Naive thymus-derived CD8-positive, alpha-beta T cell (primary cell): ENCODE measurements at places on chromosomes 6 and 20.

DNA sequence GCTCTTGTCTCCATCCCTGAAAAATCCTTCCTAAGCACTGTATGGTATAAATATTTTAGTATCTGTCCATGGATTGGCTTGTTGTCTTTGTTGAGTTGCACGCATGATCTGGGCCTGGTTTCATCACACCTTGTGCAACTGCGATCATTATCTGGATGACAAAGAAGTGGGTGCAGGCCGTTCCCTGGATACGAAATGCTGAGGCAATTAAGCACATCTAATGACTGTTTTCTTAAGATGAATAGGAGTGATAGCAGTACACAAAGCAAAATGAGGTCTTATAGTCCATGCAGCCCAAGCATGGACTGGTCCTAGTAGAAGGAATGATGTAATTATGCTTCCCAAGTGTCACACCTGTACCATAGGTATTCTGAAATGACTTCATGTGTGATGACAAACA is 47.8 kb downstream of the SLC35D3 start:
- DNase-seq: no peak

DNA sequence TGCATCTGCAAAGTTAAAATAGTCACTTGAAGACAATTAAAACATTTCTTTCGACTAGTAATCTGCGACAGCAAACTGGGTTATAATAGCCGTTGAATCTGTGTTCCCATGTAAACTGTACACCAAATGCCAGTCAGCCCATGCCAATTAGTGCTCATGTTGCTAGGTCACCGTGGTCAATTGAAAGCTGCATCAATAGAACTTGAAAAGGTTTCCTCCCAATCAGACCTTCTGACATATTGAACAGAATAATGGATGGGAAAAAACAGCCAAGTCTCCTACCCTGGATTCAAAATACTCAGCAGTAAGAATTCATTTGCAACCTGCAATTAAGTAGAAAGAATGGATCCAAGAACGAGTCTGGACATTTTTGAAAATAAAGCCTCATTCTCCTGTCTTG is 11.2 kb downstream of the NKX2-4 start:
- DNase-seq: no peak

DNA sequence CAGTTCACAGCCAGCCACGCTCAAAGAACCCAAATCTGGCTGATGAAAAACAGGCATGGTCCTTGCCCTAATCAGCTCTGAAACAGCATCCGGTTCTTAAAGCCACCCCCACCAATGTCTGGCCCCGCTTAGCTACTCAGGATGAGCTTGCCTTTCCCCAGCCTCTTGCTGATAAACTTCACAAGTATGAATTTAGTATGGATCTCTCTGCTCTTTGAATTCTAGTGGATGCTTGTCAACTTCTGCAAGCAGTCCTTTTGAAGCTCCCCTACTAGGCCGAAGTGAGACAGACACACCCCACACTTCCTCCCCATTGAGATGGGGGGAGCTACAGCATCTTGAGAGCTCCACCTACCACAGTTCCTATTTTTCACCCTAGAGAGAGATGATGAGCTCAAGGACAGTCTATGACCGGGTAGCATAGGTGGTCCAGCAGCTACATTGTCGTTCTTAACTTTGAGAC is 36.7 kb downstream of the EBF4 start:
- peak; percentile 60 for DNase-seq

GRCh38 chr6:30981942-30982772 is 1.4 kb upstream of the MUC21 start:
- no peak for DNase-seq

DNA sequence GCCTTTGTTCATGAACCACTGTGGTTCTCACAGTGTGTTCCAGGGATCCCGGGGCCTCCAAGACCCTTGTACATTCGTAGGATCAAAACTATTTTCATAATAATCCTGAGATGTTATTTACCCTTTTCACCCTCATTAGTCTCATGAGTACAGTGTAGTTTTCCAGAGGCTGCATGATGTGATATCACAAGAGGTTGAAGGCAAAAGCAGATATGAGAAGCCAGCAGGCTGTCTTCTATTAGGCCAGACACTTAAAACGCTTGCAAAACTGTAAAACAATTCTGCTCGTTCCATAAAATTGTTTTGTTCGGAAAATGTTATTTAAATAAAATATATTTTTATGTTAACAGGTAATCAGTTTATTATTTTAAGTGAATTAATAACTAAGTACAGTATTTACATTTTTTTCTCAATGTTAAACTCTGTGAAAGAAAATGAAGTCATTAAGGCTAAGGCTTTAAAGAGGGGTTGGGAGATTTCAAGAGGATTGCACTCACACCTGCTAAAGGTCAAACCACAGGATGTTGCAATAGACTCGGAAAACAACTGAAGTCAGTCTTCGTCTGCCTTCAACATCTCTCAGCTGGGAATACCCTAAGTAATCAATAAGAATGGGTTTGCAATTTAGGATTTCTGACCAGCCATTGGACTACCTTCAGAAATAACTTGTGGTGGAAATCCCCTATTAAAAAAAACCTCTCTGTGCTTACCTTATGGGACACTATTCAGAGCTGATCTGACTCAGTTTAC is 474.2 kb downstream of the KIF16B start:
- no peak for DNase-seq

DNA sequence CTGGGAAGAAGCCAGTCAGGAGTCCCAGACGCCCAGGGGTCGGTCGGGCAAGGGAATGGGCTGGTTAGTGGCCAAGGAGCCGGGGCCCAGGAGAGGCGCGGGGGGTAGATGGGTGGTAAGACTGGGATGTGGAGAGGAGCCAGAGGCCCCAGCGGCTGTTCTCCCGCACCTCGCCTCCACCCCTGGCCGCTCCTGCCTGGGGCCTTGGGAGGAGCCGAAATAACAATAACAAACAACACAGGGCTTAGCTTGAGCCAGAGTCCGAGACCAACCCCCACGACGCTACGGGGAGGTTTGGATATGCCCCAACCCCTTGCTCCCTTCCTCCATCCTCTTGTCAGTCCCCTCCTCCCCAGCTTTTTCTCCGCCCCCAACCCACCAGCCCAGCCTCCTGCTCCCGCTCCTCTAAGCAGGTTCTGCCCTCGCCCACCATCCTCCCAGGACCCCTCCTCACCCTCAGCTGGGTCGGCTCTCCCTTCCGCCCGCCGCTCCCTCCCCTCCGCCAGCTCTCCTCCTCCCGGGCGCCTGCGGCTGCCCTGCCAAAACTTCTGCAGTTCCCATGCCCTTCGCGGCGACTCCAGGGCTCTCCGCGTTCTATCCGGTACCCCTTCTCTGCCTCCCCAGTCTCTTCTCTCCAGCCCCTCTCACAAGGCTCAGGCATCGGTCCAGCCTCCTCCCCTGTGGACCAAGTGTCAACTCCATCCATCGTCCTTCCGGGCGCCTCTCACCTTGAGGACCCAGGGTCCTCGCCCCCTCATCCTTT is 1.1 kb downstream of the RNF39 start:
- no peak for DNase-seq

GRCh38 chr6:128474933-128475332 is 45.5 kb downstream of the PTPRK start:
- no peak for DNase-seq

DNA sequence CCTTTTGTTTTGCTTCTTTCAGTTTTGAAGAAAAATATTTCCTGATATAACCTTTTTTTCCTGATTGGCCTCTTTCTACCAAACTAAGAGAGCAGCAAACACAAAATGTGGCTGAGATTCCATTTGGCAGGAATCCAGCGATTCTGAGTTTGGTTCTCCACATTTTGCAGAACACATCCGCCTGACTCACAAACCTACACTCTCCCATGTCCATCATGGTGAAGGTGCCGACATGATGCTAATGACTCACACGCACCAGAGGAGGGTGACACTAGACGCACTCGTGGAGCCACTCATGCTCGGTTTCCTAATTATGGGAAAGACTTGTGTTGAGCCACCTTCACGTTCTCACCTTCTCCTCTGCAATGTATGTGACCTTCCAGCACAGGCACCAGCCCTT is 45.9 kb upstream of the DUSP22 start:
- DNase-seq: no peak

DNA sequence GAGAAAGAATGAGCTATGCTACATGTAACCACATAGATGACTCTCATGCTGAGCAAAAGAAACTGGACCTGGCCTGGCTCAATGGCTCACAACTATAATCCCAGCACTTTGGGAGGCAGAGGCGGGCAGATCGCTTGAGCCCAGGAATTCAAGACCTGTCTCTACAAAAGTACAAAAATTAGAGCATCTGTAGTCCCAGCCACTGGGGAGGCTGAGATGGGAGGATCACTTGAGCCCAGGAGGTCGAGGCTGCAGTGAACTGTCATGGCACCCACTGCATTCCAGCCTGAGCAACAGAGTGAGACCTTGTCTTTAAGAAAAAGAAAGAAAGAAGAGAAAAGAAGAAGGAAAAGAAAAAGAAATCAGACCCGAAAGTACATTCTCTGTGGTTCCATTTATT is 41.7 kb downstream of the NCR2 start:
- DNase-seq: no peak

GRCh38 chr6:64507661-64508060 is 872.1 kb downstream of the PHF3 start:
- DNase-seq: no peak

DNA sequence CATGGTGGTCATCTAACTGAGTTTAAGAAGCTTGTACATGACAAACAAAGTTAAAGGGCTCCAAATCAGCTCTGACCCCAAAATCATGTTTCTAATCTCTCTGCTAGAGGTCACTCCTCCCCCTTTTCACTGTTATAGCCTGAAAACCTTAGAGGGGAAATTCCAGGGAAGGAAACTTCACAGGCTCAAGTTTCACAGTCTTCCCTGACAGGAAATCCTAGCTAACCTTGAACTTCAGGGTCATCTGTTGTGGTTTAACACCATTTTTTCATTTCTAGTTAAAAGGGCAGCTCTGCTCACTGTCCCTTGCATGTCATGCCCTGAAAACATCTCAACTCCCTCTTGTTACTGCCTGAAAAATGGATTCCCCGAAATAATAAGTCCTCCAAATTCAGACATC is 104.4 kb upstream of the BMP2 start:
- no peak for DNase-seq

DNA sequence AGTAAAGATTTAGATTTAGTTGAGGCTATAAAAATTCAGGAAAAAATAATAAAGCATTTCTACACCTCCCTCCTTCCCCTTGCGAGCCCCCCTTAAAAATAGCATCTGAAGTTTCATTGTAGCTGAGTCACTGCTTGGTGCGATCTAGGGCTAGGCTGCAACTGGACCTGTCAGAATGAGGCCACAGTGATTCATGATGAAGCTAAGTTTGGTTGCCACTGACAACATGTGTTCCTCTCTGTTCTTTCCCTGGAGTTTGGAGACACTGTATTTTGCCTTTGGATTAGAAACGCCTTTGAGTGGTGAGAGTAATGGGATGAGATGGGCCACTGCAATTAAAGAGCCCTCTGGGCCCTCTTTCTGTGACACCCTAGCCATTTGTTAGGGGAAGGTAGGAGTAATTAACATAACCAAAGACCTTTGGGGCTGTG is 334.1 kb downstream of the NRN1 start:
- no peak for DNase-seq

GRCh38 chr6:111848262-111848812 is 24.9 kb downstream of the FYN start:
- DNase-seq: no peak

DNA sequence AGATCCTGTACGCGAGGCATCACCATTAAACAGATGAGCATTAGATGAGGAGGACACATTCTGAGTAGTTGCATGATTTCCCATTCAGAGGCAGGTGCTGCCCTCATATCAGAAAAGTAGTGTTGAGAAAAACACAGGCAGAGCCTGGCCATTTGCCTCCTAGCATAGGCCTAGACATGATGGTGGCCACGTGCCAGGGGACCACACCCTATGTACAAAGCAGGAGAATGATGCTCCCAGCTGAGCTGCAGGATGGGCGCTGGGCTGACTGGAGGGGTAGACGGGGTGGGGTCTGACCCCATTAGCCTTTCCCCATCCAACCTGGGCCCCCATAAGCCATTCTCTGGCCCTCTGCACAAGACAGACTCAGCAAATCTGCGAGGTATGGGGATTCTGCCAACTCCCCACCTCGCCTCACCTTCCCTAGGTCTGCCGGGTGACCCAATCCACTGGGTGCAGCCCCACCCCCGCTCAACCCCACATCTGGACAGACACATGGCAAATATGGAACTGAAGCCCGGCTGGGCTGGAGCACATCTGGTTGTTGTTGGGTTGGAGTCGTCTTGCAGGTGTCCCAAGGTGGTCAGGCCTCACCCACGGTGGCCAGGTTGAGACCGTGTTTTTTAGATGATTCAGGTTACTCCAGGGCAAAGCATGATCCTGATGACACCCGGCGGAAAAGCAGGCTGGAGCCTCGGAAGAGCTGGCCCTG is 13.9 kb downstream of the PI16 start:
- DNase-seq: no peak

- DNase-seq: no peak
Measured at GRCh38 chr6:160156842-160157241, 35.2 kb downstream of the SLC22A1 start.

- DNase-seq: no peak
Measured at GRCh38 chr6:88517737-88518136, 351.6 kb upstream of the CNR1 start.

DNA sequence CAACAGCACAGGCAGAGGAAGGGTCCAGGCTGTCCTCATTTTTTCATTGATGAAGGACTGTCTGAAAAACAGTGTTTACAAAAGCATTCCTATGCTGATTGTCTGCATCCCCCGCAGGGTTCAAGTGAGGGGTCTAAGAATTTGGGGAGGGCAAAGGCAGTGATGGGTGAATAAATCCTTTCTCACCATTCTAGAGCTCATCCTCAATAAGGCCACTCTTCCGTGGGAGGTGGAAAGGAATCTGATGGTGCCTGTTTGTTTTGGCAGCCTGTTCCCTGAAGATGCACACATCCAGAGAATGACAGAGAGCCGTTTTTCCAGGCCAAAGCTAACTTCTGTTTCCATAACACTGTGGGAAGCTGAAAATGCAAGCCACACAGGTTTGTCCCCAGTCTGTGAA is 164.5 kb downstream of the MOXD1 start:
- no peak for DNase-seq

DNA sequence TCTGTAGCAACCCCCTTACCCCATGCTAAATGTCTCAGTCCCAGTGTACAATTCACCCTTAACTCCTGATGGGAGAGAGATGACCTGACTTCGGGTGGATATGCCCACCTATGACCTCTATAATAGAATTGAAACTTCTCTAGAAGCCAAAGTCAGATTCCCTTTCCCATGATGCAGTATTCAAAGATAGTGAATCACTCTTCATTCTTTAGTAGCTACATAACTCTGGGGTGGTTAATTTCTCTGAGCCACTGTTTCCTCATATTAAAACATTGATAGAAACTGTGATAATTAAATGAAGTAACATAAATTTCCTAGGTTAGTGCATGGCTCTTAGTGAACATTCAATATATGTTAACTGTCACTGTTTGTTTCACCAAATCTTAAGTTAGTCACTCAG is 500.4 kb downstream of the COL12A1 start:
- DNase-seq: no peak

DNA sequence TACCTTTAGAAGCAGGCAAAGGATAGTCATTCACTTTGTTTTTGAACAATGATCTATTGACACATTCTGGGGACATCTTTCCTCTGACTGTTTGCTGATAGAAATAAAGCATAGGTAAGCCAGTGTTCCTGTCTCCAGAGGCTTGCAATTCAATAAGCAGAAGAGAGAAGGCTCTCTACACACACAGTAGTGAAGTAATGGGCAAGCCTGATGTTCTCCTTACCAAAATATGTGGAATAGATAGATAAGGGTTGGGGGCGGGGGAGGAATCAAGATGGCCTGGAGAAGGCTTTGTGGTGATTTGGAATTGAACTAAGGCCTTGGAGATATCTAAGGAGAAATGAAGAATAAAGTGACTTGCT is 27.3 kb downstream of the PAQR8 start:
- peak; percentile 30 for DNase-seq
